ENCODE measurements at places on chromosomes 2 and 18. TPM values are rescaled to one million over a fixed set of nuclear protein-coding genes. Genes with fewer than 3 reads are reported as not detected.

GRCh38 chr2:103138123-103138901, 376.5 kb downstream of the TMEM182 start:
- no peak overlapping the region for H3K27ac ChIP-seq
- H3K4me1 ChIP-seq, result no peaks in the 10 kb centered on the region
- no peaks in the 10 kb centered on the region for H3K27me3 ChIP-seq

DNA sequence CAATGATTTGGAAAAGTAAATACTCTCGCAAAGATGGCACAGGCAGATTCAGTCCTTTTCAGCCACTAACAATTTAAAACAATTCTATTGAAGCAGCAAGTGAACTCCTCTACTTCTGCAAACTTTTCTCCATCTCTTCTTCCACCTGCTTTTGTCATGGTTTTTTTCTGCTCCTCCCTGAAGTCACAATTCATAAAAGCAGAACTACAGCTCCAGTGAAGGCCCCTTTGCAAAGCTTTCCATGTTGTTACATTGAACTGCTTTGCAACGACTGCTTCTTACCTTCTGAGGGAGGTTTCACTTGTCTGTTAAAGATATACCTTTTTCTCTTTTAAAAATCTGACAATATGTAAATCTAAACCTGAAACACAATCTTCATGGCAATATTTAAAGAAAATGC, 3.7 kb upstream of the SERTAD2 start:
- no peaks in the 10 kb centered on the region for H3K27me3 ChIP-seq
- H3K36me3 ChIP-seq, result no peaks in the 10 kb centered on the region
- H3K4me1 ChIP-seq, result no peaks in the 10 kb centered on the region
- H3K27ac ChIP-seq, result no peak overlapping the region

DNA sequence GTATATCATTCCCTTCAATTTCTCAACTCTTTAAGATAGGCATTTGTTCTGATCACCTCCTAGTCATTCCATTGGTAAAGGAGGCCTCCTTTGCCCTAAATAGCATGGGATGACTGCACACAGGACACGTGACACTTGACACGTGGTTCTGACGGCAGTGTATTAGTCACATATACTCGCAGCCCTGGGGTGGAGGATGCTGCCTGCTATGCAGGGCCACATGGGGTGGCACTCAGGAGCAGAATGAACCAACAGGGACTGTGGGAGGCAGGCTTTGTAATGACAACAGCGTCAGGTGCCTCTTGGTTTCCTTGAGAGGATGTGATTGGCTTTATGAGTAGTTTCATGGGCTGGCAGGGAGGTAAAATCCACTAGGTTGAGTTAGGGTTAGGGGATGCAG, 9.3 kb upstream of the KCNS3 start:
- H3K27ac ChIP-seq, result no peak overlapping the region
- no peaks in the 10 kb centered on the region for H3K27me3 ChIP-seq
- no peak for DNase-seq
- no peaks in the 10 kb centered on the region for H3K36me3 ChIP-seq
- no peaks in the 10 kb centered on the region for H3K4me1 ChIP-seq
- no peak overlapping the region for H3K4me3 ChIP-seq

DNA sequence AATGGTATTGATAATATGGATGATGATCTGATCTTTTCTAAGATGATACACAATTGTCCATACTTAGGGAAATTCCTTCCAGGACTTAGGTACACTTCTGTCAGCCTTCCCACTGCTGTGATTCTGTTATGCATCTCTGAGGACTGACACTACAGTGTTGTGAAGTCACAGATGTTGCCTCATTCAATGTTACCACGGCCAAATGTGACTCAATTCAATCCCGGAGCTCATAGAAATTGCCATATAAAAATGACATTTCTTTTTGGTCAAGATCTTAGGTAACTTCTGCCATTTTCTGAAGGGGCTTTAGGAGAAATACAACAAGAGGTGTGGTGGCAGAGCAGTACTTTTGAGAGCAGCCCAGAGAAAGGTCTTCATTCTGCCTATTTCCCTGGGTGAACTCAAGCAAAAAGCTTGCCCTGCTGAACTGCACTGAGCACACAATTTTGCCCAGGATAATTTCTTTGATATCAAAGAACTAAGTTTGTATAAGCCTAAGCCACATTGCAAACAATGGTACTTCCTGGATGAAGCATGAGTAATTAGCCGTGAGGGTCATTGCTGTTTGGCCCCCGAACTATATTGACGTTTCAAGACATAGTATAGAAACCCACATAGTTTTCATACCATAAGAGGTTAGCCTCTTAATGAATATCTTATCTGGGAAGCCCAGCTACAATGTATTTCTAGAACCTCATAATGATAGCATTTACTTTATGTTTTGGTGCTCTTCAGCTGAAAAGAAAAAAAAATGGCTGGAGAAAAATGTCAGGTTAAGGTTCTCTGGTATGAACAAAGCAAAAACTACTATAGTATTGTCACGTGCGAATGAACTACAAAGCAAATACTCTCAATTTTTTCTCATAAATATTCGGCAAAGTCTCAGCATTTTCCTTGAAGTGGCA, 437.4 kb downstream of the MEIS1 start:
- H3K27me3 ChIP-seq, result no peaks in the 10 kb centered on the region
- no peak overlapping the region for H3K4me3 ChIP-seq
- no peak overlapping the region for H3K27ac ChIP-seq
- DNase-seq, result no peak

- no peaks in the 10 kb centered on the region for H3K4me1 ChIP-seq
- H3K4me3 ChIP-seq, result no peak overlapping the region
- H3K27ac ChIP-seq, result no peak overlapping the region
- no peak for DNase-seq
These were observed 1560.6 kb upstream of the SLC39A10 start for GRCh38 chr2:194096402-194096801.

DNA sequence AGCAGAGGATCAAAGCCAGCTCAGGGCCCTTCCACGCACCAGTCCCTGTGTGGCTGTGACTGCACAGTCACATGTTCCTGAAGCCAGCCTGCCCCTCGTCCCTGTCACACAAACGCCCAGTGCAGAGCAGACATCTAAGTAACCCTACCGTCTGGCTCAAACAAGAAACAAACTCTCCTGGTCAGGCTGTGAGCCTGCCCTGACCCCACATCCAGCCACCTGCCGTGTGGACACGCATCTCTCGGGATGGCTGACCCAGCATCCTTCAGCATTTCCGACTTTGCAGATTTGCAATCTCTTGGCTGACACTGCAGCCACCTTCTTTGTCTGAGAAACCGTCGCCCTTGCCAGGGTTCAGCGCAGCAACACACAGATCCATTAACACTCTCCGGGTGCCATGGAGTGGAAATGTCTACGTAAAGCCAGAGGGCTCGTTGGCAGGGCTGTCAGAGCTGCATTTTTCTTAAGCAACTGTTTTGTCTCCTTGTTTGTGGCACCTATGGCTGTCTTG, 82.3 kb upstream of the ASAP2 start:
- DNase-seq, result no peak
- no peaks in the 10 kb centered on the region for H3K27me3 ChIP-seq
- no peak overlapping the region for H3K27ac ChIP-seq
- no peaks in the 10 kb centered on the region for H3K4me1 ChIP-seq

- DNase-seq, result no peak
- no peaks in the 10 kb centered on the region for H3K27me3 ChIP-seq
- no peaks in the 10 kb centered on the region for H3K4me1 ChIP-seq
- H3K27ac ChIP-seq, result no peak overlapping the region
- H3K4me3 ChIP-seq, result no peak overlapping the region
- no peaks in the 10 kb centered on the region for H3K36me3 ChIP-seq
These were observed 139.9 kb downstream of the SH3RF3 start for GRCh38 chr2:109268916-109269315.

DNA sequence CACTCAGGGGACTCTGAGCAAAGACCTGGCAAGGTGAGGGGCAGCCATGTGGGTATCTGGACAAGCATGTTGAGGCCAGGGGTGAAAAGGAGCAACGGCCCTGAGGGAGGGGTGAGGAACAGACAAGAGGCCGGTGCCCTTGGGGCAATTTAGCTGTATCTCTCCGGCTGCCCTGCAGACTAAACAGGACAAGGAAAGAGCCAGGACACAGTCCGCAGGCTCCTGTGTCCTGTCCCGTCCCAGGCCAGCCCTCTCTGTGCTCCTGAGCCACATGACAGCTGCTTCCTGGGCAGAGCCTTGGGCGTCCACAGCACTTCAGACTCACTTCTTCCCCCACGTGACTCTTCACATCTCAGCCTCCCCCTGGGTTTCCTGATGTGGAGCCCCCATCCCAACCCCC, 206.1 kb downstream of the KLHL29 start:
- H3K36me3 ChIP-seq, result no peaks in the 10 kb centered on the region
- H3K27ac ChIP-seq, result no peak overlapping the region
- H3K27me3 ChIP-seq, result no peaks in the 10 kb centered on the region
- no peak for DNase-seq

DNA sequence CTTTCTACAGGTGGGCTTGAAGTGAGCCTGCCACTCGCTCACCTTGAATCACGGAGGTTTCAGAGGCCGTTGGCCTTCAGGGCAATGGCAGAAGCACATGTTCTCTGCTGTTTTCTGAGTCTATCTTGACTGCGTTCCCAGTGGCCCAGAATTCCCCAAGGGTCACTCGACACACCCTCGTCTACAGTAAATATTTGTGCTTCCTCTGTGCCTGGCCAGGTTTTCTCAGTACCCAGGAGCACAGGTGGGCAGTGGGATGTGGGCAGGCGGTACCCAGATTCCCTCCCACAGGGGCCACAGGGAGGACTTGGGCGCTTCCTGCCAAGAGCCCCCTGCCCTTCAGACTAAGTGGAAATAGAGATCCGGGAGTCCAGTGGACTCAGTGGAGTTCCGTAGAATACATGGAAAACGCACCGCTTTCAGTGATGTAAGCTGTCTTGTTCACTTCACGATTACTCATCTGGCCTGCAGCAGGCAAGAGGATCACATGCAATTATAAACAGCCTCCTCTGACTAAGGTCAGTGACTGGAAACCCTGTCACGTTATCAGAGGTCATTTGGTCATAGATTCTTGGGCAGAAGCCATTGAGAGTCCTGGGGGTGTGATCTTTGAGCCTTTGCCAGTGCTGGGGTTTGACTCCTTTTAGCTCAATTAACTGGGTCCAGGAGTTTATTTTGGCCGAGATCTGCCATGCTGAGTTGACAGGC, 179.8 kb downstream of the NEDD4L start:
- no peaks in the 10 kb centered on the region for H3K36me3 ChIP-seq
- no peaks in the 10 kb centered on the region for H3K27me3 ChIP-seq
- peak; percentile 74 for DNase-seq
- H3K27ac ChIP-seq, result peak overlapping the region; percentile 84
- peaks cover 44% of the 10 kb centered on the region for H3K4me1 ChIP-seq
- peak overlapping the region; percentile 21 for H3K4me3 ChIP-seq

DNA sequence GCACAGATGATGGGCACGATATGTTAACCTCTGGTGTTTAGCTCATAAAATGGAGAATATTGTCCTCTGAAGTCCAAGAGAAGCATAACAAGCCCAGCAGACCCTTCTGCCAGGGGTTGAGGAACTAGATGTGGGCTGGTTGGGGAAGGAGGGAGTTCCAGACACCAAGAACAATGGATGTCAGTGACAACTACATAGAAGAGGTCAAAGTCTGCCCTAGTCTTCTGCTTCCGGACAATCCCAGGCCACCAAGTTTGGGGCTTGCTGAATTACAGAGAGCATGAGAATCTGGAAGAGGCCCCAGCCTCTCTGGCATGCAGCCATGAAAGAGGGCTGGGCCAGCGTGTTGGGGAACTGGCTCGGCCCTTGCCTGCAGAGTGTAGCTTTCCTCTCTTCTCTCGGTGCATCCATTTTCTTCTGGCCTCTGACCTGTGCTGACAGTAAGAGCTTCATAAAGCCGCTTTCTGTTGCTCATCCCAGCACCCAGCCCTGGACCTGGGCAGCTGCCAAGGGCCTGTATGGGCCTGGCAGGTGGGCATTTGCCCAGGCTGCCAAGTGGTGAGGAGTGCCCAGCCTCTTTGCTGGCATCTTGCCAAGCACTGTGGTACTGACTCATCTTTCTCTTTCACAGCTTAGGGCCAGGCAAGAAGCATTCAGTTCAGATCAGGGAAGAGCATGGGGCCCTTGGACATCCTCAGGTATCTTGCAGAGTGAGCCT, 14.6 kb upstream of the LAPTM4A start:
- H3K27ac ChIP-seq, result no peak overlapping the region
- no peaks in the 10 kb centered on the region for H3K27me3 ChIP-seq
- DNase-seq, result no peak

DNA sequence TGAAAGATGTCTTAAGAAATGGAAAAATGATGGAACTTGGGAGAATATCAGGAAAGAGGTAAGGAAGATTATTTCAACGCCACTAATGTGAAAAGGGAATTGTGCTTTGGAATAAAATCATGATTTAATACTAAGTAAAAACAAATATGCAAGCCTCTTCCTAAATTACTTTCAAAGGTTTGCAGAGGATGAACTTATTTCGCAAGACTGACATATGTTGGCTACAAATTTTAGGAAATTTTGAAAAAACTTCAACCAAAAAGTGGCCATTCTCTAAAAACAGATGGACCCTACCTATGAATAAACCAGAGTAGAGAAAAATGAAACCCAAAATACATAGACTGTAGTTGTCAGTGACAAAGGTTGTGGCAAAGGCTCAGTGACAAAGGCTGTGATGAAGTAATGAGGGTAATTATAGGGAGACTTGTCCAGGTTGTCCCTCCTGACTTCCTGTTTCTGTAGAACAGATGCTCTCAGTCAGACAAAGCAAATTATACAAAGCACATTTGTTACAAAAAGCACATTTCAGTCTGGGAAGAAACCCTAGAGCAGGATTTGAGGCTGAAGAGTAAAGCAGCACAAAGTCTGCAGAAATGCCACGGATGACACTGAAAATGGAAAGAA, 39.5 kb downstream of the SFT2D3 start:
- H3K36me3 ChIP-seq, result no peaks in the 10 kb centered on the region
- H3K27ac ChIP-seq, result no peak overlapping the region
- H3K4me3 ChIP-seq, result no peak overlapping the region

GRCh38 chr2:169828141-169828811, 1.0 kb downstream of the UBR3 start:
- peak overlapping the region; percentile 80 for H3K27ac ChIP-seq
- H3K4me3 ChIP-seq, result peak overlapping the region; percentile 90
- no peaks in the 10 kb centered on the region for H3K27me3 ChIP-seq
- no peak for DNase-seq
- peaks cover 20% of the 10 kb centered on the region for H3K4me1 ChIP-seq

Gene DSG1
- 2.2 TPM for total RNA-seq

Gene PFN4
- not detected for total RNA-seq

Gene CROCC2
- total RNA-seq, result 0.07 TPM
